ENCODE measurements at places on chromosomes 7 and 10.

DNA sequence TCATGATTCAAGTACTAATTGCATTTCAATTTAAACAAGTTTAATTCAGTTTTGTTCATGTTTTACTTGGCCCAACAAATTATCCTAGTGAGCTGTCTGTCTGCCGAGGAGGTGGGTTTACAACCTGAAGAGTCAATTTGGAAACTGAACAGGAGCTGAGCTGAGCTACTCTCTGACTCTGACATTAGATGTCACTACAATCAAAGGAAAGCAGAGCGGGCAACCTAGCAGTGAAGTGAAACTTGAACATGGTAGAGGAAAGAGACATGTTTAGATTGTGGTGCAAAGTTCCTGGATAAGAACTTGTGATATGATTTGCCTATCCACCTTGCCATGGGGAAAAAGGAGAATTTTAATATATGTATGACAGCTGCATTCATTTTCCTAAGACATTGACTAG, 9.6 kb upstream of the AGR3 start:
- no peak for DNase-seq

- no peak for DNase-seq
These were observed 10.8 kb downstream of the LFNG start for GRCh38 chr7:2530071-2530987.

- DNase-seq, result no peak
These were observed 130.6 kb upstream of the NPVF start for GRCh38 chr7:25358926-25359325.

DNA sequence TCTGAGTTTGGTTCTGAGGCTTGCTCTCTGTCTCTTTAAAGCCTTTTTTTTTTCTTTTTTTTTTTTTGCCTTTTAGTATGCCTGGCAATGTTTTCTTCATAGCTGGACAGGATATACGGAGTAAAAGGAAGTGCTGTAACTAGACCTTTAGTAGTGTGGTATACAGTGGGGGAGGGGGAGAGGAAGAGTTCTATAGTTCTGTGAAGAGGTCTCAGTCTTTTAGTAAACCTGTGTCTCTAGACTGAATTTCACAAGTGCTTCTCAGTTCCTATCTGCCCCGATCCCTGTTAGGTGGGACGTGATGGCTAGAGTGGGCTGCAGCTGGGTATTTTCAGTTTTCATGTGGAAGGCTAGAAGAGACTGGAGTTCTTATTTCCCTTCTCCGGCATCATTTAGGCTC, 3.1 kb upstream of the ABCC2 start:
- no peak for DNase-seq

GRCh38 chr7:17506095-17506494, 207.6 kb downstream of the AHR start:
- DNase-seq, result no peak

GRCh38 chr10:112536663-112537062, 89.6 kb downstream of the VTI1A start:
- no peak for DNase-seq

- DNase-seq, result no peak
These were observed 123.6 kb downstream of the RNF32 start for GRCh38 chr7:156764016-156764669.

GRCh38 chr7:105101864-105102263, 87.9 kb downstream of the KMT2E start:
- no peak for DNase-seq

DNA sequence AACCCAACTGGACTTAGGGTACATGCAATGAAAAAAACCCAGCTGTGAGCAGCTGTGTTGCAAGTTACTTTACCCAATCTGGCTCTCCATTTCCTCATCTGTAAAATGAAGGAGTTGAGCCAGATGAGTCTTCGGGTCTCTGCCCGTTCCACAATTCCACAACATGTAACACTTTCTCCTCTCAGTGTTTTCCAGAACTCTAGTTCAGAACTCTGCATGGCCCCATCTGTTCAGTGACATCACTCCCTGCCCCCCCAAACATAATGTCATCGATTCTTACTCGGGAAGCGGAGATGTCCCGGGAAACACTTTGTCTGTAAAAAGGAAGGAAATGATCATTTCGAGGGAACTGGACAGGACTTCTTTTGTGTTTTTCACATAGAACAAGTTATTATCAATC, 2.5 kb downstream of the SH3PXD2A start:
- no peak for DNase-seq

DNA sequence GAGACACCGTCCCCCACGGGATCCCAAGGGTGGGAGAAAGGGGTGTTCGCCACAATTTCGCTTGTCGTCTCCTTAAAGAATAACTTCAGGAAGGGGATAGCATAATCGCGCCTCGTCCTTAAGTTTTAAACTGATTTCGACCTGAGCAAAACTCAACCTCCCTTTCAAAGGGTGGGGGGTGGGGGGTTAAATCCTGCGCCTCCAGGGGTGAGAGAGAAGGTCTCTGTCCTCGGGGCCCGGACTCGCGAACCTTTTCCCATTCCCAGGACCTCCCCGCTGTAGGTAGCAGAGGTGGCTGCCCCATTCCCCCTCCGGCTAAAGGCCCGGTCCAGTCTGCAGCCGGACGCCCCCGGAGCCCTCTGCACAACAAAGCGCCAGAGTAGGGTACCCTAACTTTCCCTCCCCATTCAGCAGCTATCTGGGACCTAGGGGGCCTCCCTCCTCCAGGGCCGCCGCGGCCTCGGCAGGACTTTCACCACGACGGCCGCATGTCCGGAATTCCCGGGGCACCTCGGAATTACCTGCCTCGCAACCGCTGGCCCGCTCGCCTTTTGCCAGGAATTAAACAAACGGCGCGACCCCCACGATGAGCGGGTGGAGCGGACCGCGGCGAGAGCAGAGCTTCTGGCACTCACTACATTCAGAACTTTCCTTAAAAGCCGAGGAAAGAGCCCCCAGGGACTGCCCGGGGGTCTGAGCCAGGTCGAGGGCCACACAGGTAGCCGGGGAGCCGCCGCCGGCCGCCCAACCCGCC, 1.7 kb downstream of the CDK6 start:
- DNase-seq, result no peak

DNA sequence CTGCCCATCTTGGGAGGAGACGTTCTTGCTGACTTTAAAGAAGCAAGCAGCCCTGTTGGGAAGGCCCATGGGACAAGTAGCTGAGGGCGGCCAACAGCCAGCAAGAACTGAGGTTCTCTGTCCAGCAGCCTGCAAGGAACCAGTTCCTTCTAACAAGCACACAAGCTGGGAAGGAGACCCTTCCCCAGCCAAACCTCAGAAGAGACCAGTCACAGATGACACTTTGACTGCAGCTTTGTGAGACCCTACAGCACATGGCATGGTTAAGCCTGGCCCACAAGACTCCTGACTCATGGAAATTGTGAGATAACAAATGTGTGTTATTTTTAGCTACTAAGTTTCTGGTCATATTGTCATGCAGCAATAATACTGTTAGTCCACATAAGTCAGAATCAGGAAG, 99.9 kb downstream of the PRLHR start:
- no peak for DNase-seq

DNA sequence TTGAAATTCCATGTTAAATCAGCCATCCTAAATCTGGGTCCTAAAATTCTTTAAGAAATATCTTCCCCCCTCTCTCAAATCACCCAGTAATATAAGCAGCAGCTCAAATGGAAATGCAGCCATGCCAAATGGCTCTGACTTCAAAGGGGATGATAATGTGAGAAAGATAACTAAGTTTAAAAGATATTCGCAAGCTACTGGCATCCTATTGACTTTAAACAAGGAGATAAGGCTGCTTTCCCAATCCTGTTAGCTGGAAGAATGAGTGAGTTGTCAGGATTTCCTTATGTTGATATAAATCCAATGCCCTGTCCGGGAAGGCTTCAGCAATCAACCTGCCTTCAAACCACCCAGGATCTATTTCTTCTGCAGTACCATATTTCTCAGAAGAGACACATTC, 172.0 kb downstream of the FANK1 start:
- DNase-seq, result no peak

DNA sequence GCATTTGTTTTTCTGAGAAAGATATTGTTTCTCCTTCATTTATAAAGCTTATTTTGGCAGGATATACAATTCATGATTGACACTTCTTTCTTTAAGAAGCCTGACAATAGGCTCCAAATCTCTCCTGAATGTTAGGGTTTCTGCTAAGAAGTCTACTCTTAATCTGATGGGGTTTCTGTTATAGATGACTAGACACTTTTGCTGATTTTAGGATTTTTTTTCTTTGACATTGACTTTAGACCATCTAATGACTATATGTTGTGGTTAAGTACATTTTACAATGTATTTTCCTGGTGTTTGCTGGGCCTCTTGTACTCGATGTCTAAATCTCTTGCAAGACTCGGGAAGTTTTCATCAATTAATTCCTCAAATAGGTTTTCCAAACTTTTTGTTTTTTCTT, 321.8 kb upstream of the SMIM30 start:
- no peak for DNase-seq

DNA sequence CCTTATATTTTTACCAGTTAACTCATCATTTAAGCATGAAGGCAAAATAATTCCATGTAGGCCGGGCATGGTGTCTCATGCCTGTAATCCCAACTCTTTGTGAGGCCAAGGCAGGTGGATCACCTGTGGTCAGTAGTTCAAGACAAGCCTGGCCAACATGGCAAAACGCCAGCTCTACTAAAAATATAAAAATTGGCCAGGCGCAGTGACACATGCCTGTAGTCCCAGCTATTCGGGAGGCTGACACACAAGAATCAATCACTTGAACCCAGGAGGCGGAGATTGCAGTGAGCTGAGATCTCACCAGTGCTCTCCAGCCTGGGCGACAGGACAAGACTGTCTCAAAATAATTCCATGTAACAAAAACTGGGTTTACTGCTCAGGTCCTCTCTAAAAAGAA, 18.3 kb downstream of the HNRNPA2B1 start:
- DNase-seq, result no peak

GRCh38 chr7:121322460-121322859, 6.3 kb upstream of the WNT16 start:
- no peak for DNase-seq

- no peak for DNase-seq
These were observed 80.2 kb upstream of the NEBL start for GRCh38 chr10:20977300-20977699.

DNA sequence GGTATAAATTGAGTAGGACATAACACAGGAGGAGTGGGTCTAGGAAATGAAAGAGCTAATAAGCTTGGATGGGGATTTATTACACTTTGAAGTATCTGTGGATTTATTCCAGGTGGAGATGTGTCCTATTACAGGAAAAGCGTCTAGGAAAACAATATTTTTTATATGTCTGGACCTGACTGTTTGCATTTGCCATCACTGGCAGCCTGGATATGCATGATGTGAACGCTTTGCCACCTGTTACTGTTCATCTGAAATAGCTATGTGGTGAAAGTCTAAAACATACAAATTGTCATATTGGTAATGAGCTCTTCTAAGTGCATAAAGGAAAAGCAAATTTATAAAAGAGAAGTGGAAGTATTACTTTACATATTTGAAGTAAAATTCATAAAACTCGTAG, 31.6 kb upstream of the AGMO start:
- DNase-seq, result no peak

GRCh38 chr10:63584725-63585035, 63.5 kb downstream of the REEP3 start:
- DNase-seq, result no peak

DNA sequence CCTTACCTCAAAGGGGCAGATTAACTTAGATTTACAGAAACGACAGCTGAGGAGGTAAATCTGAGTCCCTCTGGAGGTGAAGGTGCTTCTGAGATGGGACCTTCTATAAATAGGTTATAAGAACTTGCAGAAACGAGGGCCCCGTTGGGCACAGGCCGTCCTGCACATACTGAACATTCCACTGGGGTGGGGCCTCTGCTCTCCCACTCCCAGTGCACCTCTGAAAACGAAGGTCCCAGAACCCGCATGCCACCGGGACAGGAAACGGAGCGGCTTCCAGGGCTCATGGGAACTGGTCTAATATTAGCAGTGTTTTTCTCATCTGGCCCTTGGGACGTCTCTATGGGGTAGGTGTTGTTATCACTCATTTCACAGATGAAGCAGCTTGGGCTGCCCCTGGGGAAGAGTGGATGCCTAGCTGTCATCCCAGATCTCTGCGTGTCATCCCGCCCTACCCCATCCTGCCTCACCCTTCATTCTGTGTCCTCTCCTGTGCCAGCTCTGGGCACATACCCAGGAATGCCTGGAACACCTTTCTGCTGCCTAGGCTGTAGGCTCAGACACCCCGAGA, 19.6 kb downstream of the C10orf62 start:
- no peak for DNase-seq

GRCh38 chr10:23818484-23818883, 379.6 kb downstream of the OTUD1 start:
- DNase-seq, result no peak

DNA sequence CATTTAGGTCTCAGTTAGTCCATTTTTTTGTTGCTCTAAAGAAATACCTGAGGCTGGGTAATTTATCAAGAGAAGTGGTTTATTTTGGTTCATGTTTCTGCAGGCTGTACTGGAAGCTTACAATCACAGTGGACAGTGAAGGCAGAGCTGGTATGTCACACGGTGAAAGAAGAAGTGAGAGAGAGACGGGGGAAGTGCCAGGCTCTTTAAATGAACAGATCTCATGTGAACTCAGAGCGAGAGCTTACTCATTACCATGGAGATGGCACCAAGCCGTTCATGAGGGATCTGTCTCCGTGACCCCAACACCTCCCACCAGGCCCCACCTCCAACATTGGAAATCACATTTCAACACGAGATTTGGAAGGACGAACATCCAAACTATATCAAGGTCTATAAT, 18.9 kb upstream of the PNLIPRP3 start:
- DNase-seq, result no peak

- DNase-seq, result no peak
These were observed 105.6 kb upstream of the COL1A2 start for GRCh38 chr7:94289071-94289470.

DNA sequence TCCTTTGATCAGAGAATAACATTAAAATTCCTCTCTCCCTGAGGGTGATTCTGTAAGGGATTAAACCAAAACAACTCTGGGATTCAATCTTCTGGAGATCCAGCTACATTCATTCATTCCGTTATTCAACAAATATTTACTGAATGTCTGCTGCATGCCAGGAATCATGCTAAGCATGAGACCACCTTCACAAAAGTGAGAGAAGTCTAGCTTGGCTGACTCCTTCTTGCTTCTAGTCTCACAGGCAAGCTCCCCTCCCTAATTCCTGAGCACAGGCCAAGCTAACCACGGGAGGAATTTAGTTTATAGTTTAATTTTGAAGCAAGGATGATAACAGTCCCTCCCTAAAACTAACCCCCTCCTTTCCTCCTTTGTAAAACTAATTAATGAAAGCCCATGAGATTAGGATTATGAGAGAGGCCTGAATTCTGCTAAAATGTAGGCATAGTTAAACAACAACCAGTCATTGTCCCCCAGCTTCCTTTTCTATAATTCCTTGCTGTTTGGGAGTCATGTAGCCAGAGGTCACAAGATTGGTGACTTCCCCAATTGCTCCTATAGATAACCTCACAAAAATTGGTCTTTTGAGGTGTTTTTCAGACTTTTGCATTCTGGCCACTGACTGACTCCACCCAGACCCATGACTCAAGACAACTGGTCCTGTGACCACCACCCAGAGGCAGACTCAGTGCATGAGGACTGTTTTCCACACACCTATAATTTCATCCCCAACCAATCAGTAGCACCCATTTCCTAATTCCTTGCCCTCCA, 113.5 kb downstream of the ITGB8 start:
- no peak for DNase-seq

GRCh38 chr10:107434201-107434600, 269.7 kb upstream of the SORCS1 start:
- DNase-seq, result no peak

- no peak for DNase-seq
These were observed 455.0 kb downstream of the CCSER2 start for GRCh38 chr10:84783386-84783785.
